ENCODE measurements at places on chromosomes 16 and 17.
A peak's percentile ranks its signal among the peaks of the same experiment; 100 is the strongest.

DNA sequence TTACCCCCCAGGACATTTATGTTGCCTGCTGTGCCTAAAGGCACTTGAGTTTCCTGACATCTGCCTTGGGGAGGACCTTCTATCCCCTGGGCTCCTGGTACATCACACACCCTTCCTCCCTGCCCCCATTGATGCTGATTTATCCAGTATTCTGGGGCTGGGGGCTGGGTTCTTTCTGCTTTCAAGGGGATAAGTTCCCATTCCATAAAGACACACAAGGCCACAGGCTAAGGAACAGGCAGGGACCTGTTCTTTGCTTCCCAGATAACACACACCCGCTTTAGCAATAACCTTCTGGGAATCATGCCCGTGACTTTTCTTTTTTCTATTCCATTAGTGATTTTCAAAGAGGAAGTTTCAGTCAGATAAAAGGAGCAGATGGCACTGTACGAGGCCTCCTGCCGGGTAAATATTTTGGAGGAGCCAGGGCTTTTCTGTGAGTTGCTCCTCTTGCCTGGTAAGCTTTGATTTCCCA is 30.6 kb downstream of the CHD9 start:
- no peak for DNase-seq

DNA sequence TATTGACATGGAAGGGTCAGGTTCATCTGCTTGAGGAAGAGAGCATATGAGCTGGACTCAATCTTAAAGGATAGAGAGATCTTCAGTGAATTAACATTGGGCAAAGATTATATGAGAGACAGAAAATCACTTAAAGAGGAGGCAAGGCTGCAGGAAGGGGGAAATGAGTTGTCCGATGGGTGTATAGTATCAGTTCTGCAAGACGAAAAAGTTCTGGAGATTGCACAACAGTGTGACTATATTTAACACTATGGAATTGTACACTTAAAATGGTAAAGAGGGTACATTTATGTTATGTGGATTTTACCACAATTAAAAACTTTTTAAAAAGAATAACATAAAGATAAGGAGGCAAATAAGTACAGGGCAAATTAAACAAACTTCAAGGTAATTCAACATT is 80.7 kb downstream of the HELZ start:
- no peak for DNase-seq

DNA sequence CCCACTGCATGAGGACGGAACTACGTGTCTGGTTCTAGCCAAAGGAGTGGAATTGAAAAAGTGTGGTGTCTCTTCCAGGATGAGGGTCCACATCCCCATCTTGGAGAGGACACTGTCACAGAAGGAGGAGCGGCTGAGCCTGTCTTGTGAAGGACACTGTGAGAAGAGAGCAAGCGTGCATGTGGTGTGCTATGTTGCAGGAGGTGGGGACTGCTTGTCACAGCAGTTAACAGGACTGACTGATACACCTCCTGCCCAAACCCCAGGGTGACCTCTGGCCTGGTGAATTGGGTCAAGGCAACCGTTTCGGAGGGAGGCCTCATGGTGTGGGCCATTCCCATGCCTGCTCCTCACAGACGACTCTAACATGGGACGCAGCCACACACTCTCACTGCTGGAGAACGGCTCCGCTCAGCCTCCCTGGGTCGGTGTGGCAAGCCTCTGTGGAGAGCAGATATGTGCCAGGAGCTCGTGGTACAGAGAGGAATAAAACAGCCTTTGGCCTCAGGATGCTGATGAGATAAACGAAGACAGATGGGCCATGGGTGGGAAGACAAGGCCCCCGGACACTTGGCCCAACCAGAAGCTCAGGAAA is 56.4 kb upstream of the RBFOX3 start:
- no peak for DNase-seq

- no peak for DNase-seq
Measured at GRCh38 chr17:8629371-8630226, 926 bp downstream of the MYH10 start.

DNA sequence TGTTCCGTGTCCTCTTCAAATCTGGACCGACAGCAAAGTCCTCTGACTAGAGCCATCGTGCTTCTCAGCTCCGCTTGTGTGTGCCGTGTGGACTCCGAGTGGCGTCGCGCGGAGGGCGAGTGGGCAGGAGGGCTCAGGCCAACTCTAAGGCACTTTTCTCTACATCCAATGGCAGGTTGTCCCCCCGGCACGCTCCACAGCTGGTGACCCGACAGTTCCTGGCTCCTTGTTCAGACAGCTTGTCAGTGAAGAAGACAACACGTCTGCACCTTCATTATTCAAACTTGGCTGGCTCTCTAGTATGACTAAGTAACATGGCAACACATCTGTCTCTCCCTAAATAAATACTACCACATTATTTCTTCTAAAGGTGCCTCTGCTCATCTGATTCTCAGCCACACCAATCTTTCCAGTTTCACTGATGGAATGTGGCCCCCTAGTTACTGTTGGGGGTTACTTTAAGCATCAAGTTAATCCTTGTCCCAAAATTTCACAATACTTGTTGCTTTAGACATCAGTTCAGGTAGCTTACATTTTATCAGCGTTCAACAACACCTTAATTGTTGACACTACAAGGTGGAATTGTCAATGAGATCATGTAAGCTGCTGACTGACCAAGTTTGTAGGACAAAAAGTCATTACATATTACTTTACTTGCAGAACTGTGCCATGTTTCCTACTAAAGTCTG is 15.4 kb downstream of the COG1 start:
- DNase-seq = no peak

DNA sequence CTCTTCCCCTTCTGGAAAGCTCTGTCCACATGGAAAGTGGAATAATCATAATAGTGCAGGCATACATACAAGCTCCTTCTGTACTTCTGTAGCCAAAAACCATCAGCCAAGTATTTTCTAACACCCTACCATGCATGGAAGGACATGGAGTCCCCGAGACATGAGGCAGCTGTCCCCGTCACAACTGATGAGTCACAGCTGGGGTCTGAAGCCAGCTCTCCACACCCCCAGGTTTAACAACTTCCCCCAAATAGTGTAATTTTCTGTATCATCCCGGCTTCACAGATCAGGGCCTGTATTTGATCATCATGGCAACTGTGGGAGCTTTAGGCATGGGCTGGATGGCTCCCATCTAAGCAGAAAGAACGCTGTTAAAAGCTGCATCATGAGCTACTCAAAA is 16.6 kb downstream of the C16orf96 start:
- DNase-seq = no peak

- DNase-seq = no peak
Measured at GRCh38 chr16:81975637-81976036, 35.6 kb downstream of the SDR42E1 start.

GRCh38 chr17:79248843-79249493 is 174.3 kb downstream of the ENGASE start:
- DNase-seq = no peak

DNA sequence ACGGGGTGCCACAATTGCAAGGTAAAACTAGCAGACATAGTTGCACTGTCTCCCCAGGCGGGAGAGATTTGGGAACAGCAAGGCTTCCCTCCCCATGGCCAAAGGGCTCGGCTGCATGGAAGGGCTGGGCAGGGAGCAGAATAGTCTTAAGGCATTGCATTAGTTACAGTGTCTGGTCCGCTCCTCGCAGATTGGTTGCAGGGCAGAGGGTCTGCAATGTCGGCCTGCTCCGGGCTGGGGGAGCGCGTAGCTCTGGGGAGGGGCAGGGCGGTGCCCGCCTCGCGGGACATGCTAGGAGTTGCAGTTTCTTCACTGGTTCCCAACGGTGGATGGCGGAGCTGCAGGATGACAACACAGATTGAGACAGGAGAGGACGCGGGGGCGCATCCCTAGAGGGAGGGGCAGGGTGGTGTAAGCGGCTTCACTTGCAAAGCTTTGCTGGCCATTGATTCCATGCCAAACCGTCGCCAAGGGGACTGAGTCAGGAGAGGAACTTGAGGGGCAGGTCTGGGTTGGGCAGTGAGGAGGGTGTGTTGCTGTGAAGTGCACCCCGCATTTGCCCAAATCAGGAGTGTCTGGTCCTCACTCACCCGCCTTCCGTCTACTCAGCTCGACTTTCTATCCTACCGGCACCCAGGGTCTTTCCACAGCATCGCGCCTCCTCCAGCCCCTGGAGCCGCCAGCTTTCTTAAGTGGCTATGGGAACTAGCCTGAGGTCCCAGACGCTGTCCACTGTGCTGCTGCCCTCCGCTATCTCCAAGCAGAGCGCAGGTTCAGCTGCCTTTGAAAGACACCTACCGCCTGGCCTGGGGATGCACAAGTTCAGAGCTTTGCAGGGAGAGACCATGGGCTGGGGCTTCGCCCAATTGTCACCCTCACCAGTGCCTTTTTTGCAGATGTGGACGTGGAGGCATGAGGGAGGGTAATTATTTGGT is 1748.9 kb downstream of the TP53TG3F start:
- no peak for DNase-seq

DNA sequence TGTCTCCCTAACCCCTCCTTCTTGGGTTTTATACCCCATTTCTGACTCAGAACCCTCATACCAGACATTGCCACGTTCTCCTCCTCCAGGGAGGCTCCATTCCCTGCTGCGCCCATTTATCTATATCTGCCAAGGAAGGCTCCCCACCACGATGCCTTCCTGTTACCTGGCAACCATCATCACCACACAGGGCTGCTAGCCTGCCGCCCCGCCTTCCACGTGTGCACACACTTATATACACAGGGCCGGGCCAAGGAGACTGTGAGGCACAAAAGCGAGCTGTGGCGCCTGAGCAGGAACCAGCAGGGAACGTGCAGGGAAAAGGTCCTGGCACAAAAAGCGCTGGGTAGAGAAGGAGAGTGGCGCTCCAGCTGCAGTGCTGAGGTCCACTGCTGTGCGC is 261.8 kb downstream of the CBLN1 start:
- DNase-seq = no peak

DNA sequence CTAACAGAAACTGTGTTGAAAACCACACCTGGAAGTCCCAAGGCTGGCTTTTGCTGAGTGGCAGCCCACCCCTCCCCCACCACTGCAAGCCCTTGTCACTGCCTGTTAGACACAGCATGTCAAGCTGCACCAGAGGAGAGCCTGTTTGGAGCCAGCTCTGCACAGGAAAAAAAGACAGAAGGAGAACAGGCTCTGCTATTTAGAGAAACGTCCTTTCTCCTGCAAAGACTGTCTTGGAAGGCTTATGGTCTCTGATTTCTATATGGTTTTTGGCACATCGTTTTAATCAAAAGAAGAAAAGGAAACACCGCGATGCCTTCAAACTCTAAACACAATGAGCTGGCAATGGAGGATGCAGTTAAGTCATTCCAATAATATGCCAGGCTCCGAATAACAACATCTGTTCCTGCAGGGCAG is 275.5 kb downstream of the MAP2K4 start:
- DNase-seq = no peak

- no peak for DNase-seq
Measured at GRCh38 chr16:12559714-12560113, 244.0 kb downstream of the CPPED1 start.

DNA sequence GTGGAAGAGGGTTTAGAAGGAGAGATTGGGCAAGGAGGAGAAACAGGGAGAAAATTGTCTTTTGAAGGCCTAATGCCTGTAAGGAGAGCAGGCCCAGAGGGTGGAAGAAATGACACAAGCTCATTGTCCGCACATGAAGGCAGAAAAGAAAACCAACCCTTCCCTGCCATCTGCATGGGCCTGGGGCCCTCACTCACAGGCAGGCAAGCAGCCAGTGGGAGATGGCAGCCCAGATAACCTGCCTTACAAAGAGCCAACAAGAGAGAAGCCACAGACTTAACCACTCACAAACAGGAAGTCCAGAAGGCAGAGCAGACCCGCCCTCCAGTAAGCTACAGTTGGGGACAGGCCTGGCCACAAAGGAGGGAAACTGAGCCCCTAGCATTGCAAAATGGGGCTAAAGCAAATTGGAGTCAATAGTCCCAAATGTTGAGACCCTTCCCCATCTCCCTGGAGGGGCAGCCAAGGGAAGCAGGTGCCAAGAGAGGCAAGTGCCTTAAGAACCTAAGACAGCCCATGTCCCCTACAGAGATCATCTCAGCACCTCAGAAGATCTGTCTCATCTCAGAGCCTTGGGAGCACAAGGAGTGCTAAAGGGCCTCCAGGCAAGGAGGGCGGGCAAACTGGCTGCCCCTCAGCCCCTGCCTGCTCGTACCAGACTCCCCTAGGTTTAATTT is 7.3 kb upstream of the TSPOAP1 start:
- DNase-seq = peak; percentile 94

DNA sequence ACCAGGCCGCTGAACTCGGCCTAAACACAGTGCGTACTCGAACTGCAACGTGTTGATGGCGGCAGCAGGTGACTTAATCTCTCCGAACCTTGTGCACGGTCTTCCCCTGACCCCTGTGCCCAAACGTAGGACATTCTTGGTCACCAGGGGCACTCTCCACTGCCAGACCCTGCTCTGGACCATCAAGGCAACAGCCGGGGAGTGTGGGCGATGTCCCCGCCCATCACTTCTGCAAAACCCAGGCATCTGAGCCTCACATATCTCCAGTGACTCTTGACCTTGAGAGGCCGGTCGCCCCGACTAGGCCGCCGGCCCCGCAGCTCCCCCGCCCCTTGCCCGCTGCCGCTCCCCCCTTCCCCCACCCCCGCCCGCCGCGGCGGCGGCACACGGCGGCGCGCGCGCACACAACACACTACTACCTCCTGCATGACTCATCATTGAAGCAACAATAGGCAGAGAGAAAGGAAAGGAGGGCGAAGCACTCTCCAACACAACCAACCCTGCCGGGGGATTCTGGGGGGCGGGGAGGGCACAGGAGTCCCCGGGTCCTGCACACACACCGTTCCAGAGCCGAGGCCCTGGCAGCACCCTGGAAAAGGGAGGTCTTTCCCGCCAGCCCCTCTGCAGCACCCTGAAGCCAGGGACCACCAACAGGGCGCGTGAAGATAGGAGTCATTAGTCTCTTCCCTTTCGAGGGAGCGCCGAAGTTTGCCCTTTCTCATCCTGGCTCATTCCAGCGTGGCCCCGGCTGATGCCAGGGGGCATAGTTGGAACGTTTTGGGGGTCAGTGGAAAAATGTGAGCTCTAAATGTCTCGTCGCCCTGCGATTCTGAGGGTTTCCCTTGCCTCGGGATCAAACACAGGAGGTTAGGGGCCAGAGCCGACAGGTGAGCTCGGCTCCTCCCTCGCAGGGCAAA is 1.9 kb downstream of the MNT start:
- DNase-seq = peak; percentile 24

GRCh38 chr17:9658593-9659211 is 13.4 kb downstream of the USP43 start:
- DNase-seq = no peak

DNA sequence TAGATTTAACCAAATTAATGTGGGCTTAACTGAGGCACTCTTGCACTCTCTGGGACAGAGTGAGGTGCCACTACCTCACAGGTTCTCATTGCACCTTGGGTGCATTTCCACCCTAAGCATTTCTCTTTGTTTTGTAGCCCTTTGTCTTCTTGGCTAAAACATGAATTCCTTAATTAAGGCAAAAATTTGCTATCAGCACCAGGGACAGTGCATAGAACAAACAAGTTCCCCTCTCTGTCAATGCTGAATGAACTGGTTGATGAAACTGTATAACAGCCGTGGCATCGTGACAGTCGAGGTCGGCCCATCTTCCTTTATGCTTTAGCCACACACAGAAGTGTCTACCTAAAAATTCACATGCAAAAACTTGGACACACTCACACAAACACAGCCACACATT is 74.8 kb downstream of the HS3ST2 start:
- no peak for DNase-seq

- no peak for DNase-seq
Measured at GRCh38 chr16:14434860-14435259, 195.2 kb downstream of the PARN start.

- DNase-seq = peak; percentile 67
Measured at GRCh38 chr17:66301864-66302741, at the start of gene PRKCA. PRKCA (plus strand) TSS chr17:66302613.

- peak; percentile 89 for DNase-seq
Measured at GRCh38 chr16:81723098-81723723, 55.9 kb upstream of the PLCG2 start.

GRCh38 chr16:8641671-8642070 is 20.2 kb downstream of the METTL22 start:
- no peak for DNase-seq
